HS-5 (cell line): ENCODE measurements at places on chromosomes 5 and 9.

- DNase-seq: no peak
Observed at GRCh38 chr5:34684281-34684979, 28.3 kb downstream of the RAI14 start.

- no peak for DNase-seq
Observed at GRCh38 chr5:180790020-180790419, 12.6 kb downstream of the MGAT1 start.

GRCh38 chr9:75106857-75107256 lies 18.5 kb downstream of the OSTF1 start:
- no peak for DNase-seq

GRCh38 chr5:11602298-11602697 lies 301.9 kb downstream of the CTNND2 start:
- no peak for DNase-seq

GRCh38 chr5:174503461-174504265 lies 220.7 kb upstream of the MSX2 start:
- no peak for DNase-seq

DNA sequence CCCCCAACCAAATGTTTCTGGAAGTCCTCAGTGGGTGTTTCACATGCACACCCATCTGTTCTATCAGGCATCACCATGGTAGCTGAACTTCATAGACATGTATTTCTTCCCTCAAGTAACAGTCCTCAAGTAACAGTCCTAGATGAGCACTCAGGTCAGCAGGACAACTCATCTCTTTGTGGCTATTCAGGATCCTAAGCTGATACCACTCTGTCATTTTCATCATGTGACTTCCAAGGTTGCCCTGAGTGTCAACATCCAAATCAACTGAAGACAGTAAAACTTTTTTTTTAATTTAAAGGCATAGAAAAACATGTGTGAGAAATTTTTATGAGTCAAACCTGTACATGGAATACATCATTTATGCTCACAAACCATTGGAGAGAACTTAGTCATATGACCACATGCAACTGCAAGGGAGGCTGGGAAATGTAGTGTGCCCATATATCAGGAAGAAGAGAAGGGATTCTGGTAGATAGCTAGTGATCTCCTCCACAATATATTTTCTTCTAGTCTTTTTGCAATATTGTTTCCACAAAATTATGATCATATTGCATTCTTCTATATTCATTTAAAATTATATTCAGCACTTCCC lies 64.2 kb upstream of the FST start:
- no peak for DNase-seq

DNA sequence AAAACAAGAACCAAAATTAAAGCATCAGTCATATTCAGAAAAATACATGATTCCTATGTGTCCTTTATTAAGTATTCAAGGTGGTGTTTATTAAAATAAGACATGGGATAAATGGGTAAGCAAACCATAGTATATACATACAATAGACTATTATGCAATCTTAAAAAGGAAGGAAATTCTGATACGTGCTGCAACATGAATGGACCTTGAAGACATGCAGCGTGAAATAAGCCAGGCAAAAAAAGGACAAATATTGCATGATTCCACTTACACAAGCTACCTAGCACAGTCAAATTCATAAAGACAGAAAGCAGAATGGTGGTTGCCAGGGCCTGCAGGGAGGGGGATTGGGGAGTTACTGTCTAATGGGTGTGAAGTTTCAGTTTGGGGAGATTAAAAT lies 127.7 kb downstream of the DMAC1 start:
- no peak for DNase-seq

GRCh38 chr5:132962429-132963021 lies 909 bp downstream of the AFF4 start:
- DNase-seq: no peak

DNA sequence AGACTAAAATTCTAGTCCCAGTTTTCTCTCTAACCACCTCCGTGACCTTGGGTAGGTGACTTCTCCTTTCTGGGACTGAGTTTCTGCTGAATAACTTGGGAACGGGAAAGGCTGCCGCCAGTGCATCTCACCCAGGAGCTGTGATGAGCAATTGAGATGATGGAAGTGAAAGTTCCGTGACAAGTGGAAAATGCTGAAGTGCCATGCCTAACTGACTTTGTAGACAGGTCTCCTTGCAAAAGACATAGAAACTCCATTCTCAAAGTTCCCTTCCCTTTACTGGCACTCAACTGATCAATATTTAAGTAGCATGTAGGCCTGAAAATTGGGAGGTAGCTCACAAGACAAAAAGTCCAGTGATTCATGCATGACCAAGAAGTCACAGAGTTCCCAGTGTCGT lies 6.3 kb upstream of the ADAM19 start:
- DNase-seq: no peak

DNA sequence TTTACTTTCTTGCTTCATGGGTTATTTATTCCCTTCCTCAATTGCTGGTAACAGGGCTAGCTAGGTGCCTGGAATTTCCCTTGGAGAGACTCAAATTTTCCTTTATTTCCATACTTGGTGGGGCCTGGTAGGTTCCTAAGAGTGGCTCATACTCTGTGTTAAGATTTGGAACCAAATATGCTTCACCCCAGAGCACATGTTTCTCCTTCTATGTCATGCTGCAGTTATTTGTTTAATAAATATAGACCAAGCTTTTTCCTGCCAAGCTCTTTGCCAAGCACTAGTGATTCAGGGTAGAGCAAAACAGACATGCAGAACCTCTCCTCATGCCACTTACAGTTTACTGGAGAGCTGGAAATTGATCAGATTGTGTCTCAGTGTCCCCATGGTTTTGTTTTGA lies 290.3 kb upstream of the SGCD start:
- DNase-seq: no peak

DNA sequence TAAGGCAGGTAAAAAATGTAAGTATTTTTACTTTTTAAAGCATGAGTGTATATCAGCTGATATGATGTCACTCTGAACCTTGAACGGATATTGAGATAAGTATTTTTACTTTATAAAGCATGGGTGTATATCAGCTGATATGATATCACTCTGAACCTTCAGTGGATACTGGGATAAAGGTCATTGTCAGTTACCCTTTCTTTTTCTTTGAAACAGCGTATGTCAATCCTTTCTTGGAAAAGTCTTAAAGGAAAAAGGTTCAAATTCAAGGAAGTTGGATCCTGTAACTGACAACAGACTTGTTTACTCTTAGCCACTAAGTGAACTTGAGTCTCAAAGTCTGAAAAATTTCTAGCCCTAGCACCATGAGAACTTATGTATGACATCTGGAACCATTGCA lies 61.7 kb upstream of the IFNK start:
- DNase-seq: no peak

GRCh38 chr5:57988813-57989212 lies 471.1 kb downstream of the PLK2 start:
- no peak for DNase-seq

DNA sequence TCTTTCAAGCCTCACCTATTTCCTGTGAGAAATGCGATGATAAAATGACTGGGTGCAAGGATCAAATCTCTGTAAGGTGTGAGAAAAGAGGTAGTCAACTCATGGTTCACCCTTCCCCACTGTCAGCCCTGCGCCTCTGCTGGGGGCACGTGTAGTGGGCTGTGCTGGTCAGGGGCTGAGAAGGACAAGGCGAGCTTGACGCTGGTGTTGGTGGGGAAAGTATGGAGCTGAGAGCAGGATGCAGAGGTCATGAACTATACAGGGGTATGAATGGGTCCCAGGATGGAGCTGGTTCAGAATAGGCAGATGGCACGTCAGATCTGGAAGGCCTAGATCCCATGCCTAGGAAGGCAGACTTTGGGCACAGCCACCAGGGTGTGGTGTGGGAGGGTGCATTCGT lies 20.6 kb downstream of the PITX1 start:
- no peak for DNase-seq
